ENCODE measurements at places on chromosomes 2 and 18.

- DNase-seq = no peak
Measured at GRCh38 chr2:147916723-147917122, 71.9 kb downstream of the ACVR2A start.

DNA sequence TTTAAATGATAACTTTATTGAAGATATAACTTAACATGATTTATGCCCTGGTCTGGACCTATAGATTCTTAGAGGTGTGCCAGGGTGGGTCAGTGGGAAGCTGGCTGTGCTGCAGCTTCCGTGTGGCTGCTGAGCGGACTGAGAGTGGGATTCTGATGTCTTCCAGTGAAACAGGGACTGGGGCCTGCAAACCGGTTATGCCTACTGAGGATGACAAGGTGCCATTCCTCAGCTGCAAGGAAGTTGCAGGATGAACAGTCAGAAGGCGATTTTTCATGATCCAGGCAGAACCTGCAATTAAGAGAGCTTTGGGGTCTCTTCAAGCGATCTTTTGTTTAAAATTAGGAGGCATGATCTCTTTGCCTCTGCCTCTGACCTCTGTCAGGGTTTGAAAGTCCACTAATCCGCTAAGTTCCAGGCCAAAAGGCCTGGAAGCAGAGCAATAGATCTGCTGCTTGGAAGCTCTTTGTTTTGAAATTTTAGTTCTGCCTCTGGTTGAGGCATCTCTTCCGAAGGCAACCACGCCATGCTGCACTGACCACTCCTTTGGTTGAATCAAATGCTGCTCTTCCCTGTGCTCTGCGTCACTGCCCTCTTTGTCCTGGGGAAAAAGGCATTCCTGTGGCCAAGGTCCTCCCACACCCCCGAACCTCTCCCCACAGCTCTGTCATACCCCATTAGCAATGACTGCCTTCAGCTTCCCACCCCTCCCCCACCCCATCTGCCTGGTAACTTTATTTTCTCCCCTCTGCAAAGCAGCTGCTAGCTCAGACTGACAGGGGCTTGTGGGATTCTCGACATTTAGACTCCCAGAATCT, 2.0 kb downstream of the TMEM169 start:
- no peak for DNase-seq

DNA sequence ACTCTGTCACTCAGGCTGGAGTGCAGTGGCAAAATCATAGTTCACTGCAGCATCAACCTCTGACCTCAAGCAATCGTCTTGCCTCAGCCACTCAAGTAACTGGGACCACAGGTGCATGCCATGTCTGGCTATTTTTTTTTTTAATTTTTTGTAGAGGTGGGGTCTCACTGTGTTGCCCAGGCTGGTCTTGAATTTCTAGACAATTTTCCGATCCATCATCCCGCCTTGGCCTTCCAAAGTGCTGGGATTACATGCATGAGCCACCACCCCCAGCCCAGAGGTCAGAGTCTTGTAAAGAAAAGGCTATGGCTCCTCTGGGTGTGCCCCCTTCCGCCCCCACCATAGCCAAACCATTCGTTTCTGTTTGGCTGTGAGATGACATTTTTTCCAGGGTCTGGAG, 13.1 kb upstream of the TMBIM1 start:
- DNase-seq = no peak

GRCh38 chr18:6406910-6407470, 7.7 kb downstream of the L3MBTL4 start:
- no peak for DNase-seq

DNA sequence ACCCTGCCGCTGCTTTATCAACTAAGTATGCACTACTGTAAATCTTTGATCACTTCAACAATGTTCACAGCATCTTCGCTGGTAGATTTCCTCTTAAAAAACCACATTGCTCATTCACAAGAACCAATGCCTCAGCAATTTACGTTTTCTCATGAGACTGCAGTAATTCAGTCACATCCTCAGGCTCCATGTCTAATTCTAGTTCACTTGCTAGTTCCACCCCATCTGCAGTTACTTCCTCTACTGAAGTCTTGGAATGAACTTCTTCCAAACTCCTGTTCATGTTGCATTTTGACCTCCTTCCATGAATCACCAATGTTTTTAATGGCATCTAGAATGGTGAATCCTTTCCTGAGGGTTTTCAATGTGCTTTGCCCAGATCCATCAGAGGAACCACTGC, 35.8 kb downstream of the PRELID3A start:
- DNase-seq = no peak

- DNase-seq = no peak
Measured at GRCh38 chr2:128026448-128027277, 1.2 kb downstream of the SAP130 start.

- DNase-seq = no peak
Measured at GRCh38 chr18:8719192-8719591, 13.8 kb downstream of the MTCL1 start.

All from NCI-H1436 (cell line).